KBM-7 (cell line): ENCODE measurements at places on chromosomes 7 and 10.

DNA sequence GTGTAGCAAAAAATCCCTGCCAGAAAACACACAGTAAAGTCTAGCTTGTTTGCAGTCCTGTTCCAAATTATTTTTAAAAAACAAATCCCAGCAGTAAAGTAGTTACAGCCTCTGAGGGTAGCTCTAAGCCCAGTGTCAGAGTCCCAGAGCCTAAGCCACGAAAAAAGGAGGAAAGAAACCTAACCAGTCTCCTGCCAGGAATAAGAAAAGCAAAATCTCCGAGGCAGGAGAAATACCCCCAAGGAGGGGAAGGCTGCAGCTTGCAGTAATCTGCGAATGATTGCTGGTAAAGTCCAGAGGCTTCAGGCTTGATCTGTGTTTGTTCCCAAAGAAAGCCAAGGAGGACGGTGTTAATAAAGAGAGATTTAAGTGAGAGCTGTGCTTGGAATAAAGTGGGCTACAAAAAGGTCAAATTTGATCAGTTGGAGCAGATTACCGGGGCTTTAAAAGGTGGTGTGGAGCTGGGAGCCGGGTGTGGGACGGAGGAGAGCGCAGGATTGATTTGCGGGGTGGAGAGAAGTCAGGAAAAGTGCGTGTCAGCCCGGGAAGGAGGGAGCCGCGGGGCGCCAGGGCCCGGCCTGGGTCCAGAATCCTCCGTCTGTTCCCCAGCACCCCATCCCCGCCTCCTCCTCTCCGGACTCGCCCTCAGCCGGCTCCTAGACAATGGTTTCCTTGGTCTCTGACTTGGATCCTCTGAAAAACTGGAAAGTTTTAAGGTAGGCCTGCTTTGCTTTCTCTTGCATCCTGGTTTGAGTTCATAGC, 219.4 kb upstream of the CELF2 start:
- no peak for DNase-seq

- DNase-seq: no peak
Observed at GRCh38 chr7:77558284-77558967, 21.3 kb downstream of the PTPN12 start.

- DNase-seq: no peak
Observed at GRCh38 chr7:71325151-71325550, 193.2 kb downstream of the GALNT17 start.

- no peak for DNase-seq
Observed at GRCh38 chr7:151385626-151386300, 24.1 kb downstream of the WDR86 start.

GRCh38 chr10:133286366-133286765, 9.7 kb upstream of the ADAM8 start:
- no peak for DNase-seq

- no peak for DNase-seq
Observed at GRCh38 chr7:136617176-136617575, 251.3 kb upstream of the CHRM2 start.

DNA sequence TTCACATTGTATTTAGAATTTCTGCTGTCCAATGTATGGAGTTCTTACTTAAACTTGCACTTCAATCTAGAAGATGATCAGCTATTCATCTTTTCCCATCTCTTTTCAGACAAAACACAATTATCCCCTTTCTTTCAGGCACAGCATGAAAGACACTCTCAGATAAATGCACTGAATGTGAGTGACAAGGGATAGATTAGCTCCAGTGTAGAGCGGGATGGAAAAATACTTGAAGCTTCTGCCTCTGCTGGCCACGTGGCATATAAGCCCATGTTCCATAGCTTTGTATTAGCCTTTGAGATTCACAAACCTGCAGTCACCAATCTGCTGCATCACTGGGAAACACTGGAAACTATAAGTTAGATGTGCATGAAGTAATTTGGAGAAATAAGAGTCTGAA, 162.2 kb upstream of the FAM3C start:
- DNase-seq: no peak

- DNase-seq: peak; percentile 100
Observed at GRCh38 chr10:101353692-101354327, at the start of gene BTRC. BTRC (plus strand) TSS chr10:101354165; CDS start chr10:101354181, 16 bp downstream.

- DNase-seq: no peak
Observed at GRCh38 chr10:125984865-125985495, 88.6 kb downstream of the FANK1 start.

GRCh38 chr7:87426160-87426559, 49.3 kb downstream of the ABCB4 start:
- no peak for DNase-seq

GRCh38 chr7:118129041-118129795, 54.7 kb upstream of the LSM8 start:
- DNase-seq: peak; percentile 88

GRCh38 chr10:91077549-91078071, 142.9 kb upstream of the PCGF5 start:
- no peak for DNase-seq

DNA sequence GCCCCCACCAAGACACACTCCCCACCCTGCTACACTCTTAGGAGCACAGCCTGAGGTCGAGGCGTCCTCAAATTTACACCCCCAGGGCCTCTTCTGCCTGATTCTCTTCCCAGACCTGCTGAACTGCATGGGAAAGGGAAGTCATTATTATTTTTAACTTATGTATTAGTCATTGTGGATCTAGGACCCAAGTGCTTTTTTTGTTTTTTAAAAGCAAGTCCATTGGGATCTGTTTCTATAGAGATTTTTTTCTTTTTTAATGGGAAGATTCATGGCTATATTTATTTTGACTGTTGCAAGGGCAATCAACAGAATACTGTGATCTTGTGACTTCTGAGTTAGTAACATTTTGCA, 203.8 kb downstream of the ZMYND11 start:
- no peak for DNase-seq

GRCh38 chr7:7159063-7159658, 23.2 kb upstream of the C1GALT1 start:
- peak; percentile 47 for DNase-seq

GRCh38 chr7:979886-980571, 3.0 kb upstream of the CYP2W1 start:
- DNase-seq: no peak

DNA sequence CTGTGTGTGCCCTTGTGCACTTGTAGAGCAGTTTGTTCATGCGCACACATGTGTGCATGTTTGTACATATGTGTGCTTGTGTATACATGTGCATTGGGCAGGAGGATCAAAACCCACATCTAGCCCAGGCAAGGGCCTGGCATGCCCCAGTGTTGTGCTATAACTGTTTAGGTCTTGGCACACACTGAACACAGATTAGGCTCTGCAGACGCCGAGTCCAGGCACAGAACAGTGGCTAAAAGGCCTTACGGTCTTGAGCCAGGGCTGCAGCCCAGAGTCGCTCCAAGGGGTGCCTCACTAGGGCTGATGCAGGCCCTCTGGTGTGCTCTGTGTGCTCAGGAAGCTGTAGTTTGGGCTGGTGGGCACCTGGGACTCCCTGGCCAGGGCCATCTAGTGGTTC, 55.7 kb downstream of the YKT6 start:
- DNase-seq: no peak

GRCh38 chr7:20561908-20562307, 53.6 kb upstream of the ABCB5 start:
- no peak for DNase-seq

GRCh38 chr10:112918771-112919170, 31.3 kb upstream of the TCF7L2 start:
- DNase-seq: no peak

DNA sequence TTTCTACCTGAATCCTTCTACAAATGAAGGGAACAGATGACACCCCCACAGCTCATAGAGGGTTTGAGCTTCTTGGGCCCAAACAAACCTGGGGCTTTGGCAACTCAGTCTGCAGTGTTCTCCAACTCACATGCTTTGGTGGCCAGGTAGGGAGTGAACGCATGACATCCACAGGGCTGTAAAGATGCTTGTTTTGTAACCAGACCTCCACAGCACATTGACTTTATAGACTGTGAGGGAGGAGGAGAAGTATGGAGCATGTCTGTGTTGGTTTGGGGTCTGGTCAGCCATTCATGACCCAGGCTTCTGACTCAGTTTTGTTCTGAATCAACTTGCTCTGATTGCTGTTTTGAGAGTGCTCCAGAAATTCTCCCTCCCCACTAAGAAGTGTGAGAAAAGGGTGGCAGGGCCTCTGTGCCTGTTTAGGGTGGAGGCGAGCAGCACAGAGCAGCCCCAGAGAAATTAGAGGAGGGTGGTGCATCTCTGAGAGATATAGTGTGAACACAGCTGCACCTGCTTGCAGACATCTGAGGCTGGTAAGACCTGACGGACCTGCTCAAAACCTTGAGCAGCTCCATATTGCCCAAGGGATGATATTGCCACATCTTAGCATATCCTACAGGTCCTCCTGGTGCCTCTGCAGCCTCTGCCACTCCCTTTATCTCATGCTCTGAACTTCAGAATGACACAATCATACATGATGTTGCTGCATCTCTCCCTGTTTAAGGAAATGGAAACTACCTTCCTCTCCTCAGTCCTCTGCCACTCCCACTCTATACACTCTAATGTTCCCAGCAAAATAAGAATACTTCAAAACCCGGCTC, 287.7 kb downstream of the ABCA13 start:
- DNase-seq: no peak

- peak; percentile 13 for DNase-seq
Observed at GRCh38 chr10:67612577-67613537, 83.1 kb downstream of the CTNNA3 start.

- DNase-seq: no peak
Observed at GRCh38 chr7:135428011-135428410, 81.9 kb downstream of the CNOT4 start.

- DNase-seq: no peak
Observed at GRCh38 chr7:77450613-77451012, 34.5 kb upstream of the GSAP start.

DNA sequence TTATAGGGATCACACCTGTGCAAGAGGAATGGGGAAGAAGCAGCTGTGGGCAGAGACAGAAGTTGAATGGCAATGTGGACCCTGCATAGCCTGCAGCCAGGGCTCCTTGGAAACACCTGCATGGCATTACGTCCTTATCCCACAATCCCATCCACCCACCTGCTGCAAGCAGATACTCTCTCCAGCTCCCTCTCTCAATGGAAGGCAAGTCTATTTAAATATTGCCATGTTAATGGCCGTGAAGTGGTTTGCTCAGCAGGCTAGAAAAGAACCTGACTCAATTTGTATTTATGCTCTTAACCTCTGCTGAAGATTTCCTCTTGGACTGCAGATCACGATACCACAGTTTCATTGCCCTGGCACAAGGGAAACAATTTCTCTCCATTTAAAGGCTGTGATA, 417.0 kb downstream of the TYW1 start:
- DNase-seq: no peak

- no peak for DNase-seq
Observed at GRCh38 chr10:55476129-55476528, 675.1 kb upstream of the PCDH15 start.

GRCh38 chr10:122981066-122981464, 864 bp downstream of the PSTK start:
- DNase-seq: peak; percentile 60

GRCh38 chr10:97547962-97548361, 24.6 kb upstream of the ANKRD2 start:
- no peak for DNase-seq

GRCh38 chr7:95411036-95411435, 14.9 kb upstream of the PON3 start:
- no peak for DNase-seq

GRCh38 chr10:132872658-132873057, 69.7 kb downstream of the CFAP46 start:
- no peak for DNase-seq

DNA sequence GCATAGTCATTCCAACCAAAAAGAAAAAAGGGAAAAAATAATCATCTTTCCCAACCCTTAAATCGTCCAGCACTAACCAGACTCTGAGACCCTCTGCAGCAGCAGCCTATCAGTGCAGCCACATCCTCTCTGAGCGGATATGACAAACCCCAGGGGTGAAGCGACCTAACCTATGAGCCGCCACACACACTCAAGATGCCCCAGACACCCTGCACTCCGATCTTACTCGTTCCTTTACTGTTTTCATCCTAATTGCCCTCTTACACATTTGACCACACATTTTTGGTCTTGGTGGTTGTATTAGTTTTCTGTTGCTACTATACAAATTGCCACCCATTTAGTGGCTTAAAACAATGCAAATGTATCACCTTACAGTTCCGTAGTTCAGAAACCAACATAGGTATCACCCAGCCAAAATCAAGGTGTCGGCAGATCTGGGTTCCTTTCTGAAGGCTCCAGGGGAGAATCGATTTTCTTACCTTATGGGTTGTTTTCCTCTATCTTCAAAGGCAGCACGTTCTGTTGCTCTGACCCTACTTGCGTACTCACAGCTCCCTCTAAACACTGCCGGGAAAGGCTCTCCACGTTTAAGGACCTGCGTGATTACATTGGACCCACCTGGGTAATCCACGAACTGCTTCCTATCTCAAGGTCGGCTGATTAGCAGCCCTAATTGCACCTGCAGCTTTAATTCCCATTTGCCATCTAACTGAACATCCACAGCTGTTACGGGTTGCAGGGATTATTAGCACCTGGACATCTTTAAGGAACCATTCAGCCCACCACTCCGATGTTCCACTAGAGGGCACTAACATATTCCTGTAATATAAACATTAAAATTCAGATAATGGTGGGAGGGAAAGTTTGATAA, 37.3 kb upstream of the PRSS1 start:
- peak; percentile 38 for DNase-seq

- DNase-seq: no peak
Observed at GRCh38 chr7:45882465-45882810, 5.8 kb upstream of the IGFBP1 start.

GRCh38 chr10:51950371-51950995, 251.1 kb upstream of the CSTF2T start:
- DNase-seq: no peak

DNA sequence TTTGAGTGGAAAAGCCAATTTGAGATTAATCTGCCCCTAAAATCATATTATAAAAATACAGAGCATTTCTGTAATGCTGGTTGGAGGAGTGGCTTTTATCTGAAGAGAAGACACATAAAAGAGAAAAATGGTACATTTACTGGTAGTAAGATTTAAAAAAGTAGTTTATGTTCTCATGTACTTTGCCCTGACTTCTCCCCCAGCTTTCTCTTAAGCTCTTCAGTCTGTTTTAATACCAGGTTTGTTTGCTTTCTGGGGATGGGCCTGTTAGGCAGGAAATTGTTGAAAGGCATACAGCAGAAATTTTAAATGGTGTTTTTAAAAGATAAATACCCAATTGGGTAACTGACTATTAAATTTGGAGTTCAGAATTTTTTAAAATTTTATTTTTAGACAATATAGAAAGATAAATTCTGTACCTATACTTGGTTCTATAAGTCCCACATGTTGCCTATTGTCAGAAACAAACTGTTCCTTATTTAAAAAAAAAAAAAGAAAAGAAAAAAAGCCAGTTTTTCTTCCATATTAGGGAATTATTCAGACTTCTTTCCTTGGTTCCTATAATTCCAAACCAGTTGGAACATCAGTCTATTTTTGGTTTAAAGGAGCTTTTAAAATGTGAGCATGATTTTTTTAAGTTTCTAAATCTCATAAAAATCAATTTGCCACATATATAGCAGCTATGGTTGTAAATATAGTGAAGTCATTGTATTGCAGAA, 136.6 kb downstream of the ARID5B start:
- DNase-seq: no peak

DNA sequence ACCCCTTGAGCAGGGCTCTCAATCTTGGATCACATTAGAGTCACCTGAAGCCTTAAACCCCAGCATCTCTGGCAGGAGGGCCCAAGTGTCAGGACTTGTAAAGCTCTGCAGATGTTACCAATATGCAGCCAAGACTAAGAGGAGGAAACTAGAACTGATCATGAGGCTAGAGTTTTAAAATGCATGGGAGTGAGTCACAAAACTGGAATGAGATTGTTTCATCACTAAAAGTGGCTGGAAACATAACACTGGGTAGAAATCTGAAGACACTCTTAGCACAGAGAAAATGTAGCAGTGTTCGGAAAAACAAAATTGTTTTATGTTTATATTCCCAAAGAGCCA, 63.3 kb upstream of the GHITM start:
- no peak for DNase-seq
